ENCODE measurements at places on chromosomes 4 and X.

DNA sequence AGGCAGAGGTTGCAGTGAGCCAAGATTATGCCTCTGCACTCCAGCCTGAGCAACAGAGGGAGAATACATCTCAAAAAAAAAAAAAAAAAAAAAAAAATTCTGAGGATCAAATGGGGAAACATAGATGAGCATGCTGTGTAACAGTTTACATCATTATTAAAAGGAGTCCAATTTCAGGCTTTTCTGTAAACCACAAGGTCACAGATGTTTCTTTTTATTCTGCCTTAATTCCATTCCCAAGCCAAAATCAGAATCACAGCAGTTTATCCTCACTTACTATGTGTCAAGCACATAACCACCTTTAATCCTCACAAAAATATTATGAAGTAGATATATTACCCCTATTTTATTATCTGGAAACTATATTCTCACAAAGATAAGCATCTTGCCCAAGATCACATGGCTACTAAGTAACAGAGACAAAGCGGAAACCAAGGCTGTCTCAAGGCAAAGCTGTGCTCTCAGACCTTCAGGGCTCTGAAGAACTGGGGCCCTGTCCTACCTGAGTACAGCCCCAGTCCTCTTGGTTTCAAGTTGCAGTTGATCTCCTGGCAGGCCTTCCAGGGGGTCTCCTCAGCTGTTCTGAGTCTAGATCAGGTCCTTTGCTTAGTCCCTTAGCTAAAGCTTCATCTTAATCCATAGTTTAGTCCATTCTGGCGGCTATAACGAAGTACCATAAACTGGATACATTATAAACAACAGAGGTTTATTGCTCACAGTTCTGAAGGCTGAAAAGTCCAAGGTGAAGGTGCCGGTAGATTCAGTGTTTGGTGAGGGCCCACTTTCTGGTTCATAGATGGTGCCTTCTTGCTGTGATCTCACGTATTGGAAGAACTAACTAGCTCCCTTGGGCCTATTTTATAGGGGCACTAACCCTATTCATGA, 141.3 kb downstream of the PALLD start:
- no peak for DNase-seq

GRCh38 chr4:15149234-15149838, 147.1 kb downstream of the CPEB2 start:
- no peak for DNase-seq

DNA sequence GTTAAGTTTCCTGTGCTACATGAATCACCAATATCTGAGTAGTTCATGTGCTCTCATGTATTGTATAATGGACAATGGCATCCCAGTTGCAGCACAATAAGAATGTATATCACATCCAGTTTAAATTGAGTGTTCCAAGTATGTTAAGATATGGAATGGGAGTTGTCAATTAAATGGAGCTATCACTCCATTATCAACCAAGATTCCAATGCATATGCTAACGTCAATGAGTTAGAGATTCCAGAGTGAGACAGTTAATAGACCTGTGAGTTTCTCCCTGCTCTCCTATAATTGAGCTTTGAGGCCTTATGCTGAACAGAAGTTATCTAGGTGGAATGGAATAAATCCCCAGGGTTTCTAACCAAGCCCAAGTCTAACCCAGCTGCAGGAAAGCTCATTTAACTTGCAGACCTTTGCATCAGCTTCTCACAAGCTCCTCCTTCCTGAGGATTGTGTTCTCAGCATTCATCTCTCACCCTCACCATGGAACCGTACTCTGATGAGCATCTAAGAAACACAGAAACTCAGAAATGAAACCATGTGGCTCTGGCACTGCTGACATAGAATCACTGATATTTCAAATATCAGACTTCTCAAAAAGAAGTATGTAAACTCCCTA, 84.8 kb downstream of the TIGD2 start:
- DNase-seq: no peak

DNA sequence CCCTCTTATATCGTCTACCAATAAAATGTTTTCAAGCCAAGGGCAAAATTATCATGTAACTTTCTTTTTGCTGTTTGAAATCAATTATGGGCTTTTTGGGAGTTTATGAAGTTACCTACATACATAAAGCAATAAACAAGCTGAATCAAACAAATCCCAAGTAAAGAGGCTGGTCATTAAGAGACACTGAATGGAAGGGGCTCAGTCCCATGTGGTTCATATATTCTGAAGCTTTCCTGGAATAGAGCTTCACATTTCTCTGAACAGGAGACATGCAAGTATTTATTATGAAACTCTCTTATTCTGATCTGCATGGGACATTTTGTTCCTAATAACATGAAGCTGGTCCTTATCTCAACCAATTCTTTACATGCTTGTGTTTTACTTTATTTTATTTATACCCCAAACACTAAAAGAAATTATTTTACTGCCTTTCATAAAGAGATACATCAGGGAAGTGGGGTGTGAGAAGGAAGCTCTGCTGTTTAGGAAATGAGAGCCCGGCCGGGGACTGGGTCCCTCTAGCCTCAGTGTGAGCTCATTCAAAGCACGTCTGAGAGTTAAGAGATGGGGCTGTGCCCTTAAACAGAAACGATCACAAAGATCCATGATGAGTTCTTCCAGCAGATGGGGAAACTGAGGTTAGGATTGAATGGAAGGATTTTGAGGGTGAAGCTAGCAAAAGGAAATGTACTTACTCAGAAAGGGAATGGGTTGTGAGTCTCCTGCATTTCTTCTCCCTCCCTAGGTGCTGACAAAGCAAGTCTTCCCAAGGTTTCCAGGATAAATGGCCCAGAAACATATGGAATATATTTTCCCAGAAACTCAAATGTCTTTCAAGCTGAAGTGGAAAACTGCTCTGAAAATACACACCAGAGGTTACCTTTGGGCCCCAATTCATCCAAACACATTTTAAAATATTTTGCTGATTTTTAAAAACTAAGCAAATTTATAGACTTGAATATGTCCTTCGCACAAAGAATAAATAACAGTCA, 93.1 kb upstream of the LNX1 start:
- DNase-seq: no peak

GRCh38 chr4:165609653-165610052, 230.8 kb downstream of the CPE start:
- DNase-seq: no peak

DNA sequence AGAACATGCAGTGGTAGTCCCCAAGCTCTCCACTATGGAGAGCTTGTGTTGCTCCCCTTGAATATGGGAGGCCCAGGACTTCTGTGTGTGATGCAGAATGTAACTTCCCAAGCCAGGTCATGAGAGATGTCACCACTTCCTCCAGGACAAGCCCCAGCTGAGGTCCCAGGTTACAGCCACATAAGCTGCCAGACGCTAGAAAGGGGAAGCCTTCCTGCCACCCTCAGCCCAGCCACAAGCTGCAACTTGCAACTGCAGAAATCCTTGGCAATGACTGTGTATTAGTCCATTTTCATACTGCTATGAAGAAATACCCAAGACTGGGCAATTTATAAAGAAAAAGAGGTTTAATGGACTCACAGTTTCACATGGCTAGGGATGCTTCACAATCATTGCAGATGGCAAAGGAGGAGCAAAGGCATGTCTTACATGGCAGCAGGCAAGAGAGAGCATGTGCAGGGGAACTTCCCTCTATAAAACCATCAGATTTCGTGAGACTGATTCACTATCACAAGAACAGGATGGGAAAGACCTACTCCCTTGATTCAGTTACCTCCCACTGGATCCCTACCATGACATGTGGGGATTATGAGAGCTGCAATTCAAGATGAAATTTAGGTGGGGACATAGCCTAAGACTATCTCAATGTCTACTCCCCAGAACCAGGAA, 91.5 kb upstream of the DHX15 start:
- DNase-seq: no peak

GRCh38 chr4:33772582-33772981, 2471.7 kb downstream of the ARAP2 start:
- DNase-seq: no peak

DNA sequence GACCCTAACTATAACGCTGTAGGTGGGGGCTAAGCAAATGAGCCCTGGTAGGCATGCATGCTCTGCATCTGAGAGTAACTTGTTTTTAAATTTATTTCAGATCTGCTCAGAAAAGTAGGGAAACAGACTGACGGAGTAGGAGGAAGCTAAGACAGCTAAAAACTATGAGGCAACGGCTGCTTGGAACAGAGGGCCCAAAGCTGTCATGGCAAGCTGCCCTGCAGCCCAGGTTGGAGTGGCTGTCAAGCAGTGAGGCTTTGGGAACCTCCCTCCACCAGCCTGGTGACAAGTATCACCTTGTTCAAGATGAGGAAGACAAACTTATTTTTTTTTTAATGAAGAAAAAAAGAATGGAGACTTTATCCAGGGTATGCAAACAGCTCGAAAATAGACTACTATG, 439.8 kb downstream of the NLGN4X start:
- DNase-seq: no peak

GRCh38 chrX:151396042-151396824, 773 bp upstream of the VMA21 start:
- peak; percentile 47 for DNase-seq

DNA sequence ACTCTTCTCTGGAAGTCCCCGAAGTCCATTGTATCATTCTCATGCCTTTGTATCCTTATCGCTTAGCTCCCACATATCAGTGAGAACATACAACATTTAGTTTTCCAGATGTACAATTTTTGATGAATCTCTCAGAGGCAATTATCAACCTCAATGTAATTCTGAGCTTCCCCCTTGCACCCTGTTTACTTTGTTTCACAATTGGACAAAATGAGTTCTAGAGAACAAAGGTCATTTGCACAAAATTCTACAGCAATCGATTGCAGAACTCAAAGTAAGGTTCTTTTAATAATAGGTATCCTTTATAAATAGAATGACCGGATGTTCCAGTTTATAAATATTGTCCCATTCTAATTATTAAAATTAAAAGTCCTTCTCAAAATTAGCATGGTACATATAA, 79.3 kb downstream of the SLC16A2 start:
- DNase-seq: no peak

GRCh38 chr4:86587381-86588140, 6.6 kb upstream of the PTPN13 start:
- no peak for DNase-seq
